Amygdala (tissue), 56 donors: ENCODE measurements at places on chromosomes 3 and 15.

DNA sequence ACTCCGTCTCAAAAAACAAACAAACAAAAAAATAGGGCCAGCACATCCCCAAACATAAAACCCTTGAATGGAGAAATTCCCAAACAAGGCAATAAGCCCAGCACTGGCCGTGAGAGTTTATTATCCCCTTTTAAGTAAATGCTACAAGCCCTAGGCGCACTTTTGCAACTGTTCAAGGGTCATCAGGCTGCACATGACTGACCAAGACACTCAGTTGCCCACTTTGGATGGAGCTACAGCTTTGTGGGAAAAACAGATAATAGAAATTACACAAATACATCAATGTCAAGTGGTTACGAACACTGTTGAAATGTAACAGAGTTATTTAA, 33.7 kb upstream of the ZNF445 start:
- no peak for DNase-seq

GRCh38 chr15:75648156-75649000, 666 bp downstream of the SNX33 start:
- peak; percentile 41 for DNase-seq

DNA sequence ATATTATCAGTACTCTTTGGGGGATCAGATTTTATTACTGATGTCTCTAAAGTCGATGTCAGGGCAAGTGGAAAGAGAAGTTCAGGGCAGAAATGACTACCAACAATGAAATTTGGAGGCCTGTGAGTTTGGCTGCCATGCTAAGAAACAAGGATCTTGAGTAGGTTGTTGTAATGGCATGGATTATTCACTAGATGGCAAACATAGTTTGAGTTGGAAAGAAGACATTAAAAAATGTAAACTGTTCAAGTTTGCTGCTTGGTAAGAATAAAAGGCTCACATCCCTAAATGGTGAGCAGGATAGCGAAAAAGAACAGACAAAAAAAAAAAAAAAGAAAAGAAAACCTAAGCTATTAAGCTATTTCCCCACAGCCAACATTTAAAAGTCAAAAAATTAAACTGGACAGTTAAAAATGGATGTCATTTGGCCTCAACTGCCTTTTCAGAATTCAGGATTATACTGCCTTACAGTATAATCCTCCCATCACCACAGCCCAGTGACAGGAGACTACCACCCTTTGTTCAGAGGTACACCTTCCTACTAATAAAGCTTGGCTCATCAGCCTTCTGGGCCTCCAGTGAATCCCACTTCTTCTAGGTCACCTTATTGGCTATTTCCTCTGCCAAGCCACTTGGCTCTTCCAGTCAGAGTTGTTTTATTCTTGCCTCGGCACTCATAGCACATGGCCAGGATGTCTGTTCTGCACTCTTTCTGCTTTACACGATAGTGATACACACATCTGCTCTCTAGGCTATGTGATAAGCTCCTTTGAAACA, 163.7 kb downstream of the PLD1 start:
- no peak for DNase-seq

DNA sequence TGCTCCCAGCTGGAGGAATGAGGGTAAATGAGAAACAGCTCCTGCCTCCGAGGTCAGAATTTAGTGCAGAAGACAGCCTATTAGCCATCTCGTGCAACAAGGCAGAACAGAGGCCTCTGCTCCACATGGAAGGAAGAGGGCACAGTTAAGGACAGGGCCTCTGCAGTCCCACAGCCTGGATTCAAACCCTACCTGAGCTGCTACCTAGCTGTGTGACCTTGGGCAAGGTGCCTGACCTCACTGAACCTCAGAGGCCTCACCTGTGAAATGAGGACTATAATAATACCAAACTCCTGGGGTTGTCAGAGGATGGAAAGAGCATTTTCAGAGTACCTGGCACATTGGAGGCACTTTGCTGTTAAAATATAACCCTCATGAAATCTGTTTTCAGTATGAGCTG, 285.7 kb upstream of the CTNNB1 start:
- no peak for DNase-seq

DNA sequence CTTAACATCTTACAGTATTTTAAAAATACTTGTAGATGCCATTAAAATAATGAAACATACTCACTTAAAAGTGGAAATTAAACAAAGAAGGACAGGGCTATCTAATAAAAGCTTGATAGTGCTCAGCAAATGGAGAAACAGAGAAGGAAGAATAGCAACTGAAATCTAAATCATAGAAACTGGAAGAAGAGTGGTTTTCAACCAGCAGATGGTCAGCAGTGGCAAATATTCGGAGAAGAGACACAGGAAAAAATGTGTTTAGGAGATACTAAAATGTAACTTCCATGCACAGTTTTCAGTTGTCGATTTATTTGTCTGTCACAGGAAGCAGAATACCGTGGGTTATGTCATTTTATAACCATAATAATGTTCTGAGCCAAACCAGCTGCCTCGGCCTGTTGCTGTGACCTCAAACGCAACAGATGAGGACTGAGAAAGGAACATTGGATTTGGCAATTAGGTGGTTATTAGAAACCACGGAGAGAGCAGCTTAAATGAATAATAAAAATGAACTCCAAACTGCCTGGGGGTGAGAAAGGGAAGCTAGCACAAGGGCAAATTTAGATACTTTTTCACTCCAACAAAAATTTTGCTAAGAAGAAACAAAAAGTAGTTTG, 246.6 kb upstream of the KCNMB2 start:
- DNase-seq = no peak

- no peak for DNase-seq
These were observed 28.5 kb downstream of the TMEM41A start for GRCh38 chr3:185470323-185470722.

DNA sequence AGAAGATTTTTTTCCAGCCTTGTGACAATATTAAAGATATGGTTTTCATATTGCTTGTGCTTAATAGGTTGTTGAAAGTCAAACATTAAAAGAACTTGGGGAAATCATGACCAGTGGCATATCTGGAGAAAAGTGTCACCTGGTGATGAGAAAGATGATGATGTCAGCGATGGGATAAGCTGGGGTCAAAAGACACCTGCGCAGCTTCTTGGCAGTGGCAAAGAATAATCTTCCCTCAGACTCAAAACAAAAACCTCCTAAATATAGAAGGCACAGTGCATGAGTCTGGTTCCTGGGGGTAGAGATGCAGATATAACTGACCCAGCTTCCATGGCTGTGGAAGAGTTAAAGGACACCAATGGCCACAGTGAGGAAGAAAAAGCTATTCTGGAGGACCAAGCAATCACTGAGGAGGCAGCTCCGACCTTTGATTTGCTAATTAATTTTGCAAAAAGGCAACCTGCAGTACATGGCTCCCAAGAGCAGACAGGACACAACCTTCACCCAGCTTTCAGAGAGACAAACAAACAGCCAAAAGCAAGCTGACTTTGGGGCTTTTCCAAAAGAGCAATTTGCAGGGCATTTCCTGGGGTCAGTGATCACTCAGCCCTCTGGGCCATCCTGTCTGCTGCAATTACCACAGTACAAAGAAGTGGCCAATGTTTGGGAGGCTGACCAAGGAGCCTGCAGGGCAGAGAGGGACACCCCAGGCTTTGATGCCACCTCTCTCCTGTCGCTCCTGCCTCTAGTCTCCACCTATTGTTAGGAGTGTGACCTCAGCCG, 17.6 kb upstream of the SEMA5B start:
- DNase-seq = no peak

GRCh38 chr3:188339410-188340295, 185.7 kb downstream of the LPP start:
- DNase-seq = no peak

DNA sequence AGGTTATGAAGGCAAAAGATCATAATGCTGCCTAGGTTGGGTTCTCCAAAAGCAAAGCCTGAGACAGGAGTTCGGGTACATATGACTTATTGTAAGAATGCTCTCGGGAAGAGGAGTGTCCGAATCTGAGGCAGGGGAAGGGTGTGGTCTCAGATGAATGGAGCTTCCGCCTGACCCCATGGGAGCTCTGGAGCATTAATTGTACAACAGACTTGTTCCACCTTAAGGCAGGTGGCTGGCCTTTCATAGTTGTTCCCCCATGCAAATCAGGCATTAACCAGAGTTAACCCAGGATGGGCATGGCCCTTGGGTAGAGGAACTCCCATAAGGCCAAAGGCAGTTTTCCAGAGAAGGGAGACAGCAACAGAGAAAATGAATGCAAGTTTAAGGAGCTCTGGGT, 170.6 kb downstream of the MYRIP start:
- DNase-seq = no peak

- no peak for DNase-seq
These were observed 32.9 kb upstream of the FBLN2 start for GRCh38 chr3:13515786-13516759.

DNA sequence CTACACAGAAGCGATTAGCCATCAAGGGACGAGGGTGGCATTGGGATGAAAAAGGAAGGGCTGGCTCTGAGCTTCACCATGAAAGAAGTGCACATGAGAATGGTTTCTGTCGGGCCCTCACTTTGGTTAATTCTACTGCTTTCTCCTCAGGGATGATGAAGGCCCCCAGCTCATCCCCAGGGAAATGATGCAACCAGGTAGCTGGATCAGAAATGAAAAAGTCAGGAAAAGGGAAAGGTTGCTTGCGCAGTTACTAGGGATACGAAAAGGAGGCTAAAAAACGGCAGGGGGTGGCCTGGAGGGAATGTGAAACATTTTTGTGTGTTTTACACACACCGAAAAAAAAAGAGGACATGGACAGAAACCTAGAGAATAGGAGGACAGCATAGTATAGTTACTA, 1.4 kb upstream of the SLC27A2 start:
- no peak for DNase-seq

GRCh38 chr15:97350813-97351212, 609.7 kb upstream of the ARRDC4 start:
- DNase-seq = no peak

DNA sequence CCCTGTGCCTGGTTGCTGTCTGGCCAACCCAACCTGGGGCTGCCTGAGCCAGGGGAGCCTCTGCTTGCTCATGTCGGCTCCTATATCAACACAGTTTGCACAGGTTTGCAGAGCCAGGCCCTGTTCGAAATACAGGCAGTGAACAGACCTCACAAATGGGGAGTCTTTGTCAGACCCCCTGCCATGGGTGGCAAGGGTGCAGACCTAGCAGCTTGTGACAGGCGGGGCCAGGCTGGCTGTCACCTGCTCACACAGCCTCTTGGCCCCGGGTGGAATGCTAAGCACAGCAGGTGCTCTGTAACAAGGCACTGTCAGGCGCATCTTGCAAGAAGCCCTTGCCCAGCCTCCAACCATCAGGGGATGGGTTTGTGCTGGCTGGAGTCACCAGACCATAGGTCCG, 47.3 kb downstream of the BDH1 start:
- no peak for DNase-seq

GRCh38 chr3:190666821-190667220, 152.9 kb downstream of the IL1RAP start:
- DNase-seq = no peak

- DNase-seq = no peak
These were observed 178.0 kb downstream of the PCCB start for GRCh38 chr3:136428167-136428566.

DNA sequence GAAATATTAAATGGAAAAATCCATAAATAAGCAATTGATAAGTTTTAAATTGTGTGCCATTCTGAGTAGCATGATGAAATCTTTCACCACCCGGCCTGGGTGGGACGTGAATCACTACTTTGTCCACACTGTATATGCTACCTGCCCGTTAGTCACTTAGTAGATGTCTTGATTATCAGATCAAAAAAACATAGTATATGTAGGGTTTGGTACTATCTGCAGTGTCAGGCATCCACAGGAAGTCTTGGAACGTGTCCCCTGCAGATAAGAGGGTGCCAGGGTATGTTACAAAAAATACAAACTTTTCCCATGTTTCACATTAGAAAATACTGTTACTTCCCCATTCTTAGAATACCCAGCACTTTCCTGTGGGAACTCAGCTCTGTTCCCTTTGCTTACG, 35.2 kb downstream of the FAM81A start:
- DNase-seq = no peak

GRCh38 chr3:115836944-115837343, 213.6 kb downstream of the GAP43 start:
- no peak for DNase-seq

- DNase-seq = no peak
These were observed 2.7 kb upstream of the C2CD4A start for GRCh38 chr15:62063825-62064635.

DNA sequence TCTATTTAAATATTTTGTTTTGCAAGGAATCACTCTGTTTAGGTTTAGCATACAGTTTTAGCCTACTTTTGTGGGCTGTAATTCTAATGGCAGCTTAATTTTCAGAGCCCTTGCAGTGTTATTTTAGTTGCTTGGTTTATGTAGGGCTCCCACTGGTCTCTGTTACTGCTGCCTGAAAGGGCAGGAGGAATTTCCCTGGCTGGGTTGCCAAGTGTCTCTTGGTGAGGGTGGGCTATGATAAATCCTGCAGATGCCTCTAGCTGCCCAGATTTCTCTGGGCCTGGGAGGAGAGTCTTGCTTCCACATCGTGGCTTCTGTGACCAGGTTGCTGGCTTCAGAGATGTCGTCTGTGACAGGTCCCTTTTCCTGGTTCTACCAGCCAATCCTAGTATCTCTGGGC, 36.2 kb downstream of the ILDR1 start:
- DNase-seq = no peak

- no peak for DNase-seq
These were observed 4.6 kb upstream of the RCCD1 start for GRCh38 chr15:90949979-90950675.

- DNase-seq = no peak
These were observed 235.9 kb downstream of the LPP start for GRCh38 chr3:188389711-188390342.

GRCh38 chr3:138909904-138910303, 37.0 kb downstream of the FOXL2 start:
- no peak for DNase-seq

DNA sequence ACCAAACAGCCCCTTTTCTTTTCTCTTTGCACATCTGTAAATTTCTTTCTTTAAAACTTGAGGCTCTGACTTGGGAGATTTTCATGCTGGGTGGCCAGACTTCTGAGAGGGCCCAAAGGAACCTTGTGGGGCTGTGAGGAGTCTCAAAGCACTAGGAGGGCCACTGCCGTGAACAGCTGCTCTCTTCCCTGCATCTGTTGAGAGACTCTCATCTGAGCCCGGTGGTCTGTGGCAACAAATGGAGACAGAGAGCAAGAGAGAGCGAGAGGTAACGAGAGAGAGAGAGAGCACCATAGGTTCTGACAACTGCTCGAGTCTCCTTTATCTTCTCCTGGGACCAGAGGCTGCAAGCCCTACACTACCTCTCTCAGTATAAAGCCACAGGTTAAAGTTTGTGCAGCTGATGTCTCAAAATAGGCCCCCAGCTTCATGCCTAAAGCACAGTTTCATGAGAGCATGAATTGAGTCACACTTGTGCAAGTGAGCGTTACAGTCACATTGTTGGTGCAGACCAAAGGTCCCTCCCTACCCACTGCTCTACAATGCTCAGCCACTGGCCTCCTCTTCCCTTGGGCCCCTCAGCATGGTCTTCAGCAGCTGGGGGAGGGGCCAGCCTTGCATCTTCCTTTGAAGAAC, 60.7 kb downstream of the ZNF621 start:
- DNase-seq = no peak

- no peak for DNase-seq
These were observed 11.8 kb downstream of the UBE3A start for GRCh38 chr15:25426896-25427610.

DNA sequence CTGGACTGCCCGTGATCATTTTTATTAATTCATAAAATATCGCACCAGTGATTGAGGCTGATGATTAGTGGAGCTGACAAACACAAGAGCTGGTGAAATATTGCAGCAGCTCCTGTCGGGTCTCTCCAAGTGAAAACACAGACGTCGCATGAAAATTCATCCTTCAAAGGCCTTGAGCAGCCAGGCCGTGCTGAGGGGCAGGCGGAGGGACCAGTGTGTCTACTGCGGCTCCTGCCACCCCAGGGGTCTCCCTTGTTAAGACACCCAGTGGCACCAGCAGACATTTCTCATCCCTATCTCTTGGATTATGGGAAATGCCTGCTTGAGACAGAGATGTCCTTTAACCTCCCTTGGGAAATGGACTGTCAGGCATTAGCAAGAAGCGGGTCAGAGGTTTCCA, 289.4 kb upstream of the TLE3 start:
- no peak for DNase-seq
